ENCODE measurements at places on chromosomes 5 and 9.

- DNase-seq: no peak
These were observed 114.4 kb downstream of the PCSK1 start for GRCh38 chr5:96318569-96319110.

DNA sequence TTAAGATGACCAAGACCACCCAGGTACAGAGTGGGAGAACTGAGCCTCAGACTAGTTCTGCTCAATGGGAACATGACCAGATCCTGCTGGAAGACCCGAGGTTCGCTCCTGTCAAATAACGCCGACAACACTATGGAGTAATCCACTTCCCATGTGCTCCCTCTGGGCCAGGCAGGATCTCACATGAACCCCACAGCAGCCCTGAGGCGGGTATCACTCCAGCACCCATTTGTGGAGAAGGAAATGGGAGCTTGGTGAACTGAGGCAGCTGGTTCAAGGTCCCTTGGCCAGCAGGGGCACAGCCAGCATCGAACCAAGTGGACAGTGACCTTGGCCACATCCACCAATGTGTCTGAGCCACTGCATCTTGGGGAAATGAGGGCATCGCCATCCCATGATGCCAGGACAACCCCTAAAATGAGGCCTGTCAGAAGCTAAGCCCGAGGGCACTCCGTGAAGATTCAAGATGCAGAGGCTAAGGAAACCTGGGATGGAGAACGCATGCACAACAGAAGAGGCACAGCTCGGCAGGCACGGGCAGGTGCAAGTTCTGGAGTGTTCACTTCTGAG lies 8.5 kb downstream of the ANKS6 start:
- DNase-seq: no peak

- no peak for DNase-seq
These were observed 10.0 kb upstream of the FGF18 start for GRCh38 chr5:171409164-171410136.

DNA sequence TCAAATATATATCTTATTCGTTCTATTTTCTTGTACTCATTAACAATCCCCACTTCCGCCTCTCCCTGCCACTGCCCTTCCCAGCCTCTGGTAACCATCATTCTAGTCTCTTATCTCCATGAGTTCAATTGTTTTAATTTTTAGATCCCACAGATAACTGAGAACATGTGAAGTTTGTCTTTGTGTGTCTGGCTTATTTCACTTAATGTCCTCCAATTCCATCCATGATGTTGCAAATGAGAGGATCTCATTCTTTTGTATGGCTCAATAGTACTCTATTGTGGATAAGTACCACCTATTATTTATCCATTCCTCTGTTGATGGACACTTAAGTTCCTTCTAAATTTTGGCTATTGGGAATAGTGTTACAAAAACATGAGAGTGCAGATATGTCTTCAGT lies 17.2 kb upstream of the CMYA5 start:
- no peak for DNase-seq

DNA sequence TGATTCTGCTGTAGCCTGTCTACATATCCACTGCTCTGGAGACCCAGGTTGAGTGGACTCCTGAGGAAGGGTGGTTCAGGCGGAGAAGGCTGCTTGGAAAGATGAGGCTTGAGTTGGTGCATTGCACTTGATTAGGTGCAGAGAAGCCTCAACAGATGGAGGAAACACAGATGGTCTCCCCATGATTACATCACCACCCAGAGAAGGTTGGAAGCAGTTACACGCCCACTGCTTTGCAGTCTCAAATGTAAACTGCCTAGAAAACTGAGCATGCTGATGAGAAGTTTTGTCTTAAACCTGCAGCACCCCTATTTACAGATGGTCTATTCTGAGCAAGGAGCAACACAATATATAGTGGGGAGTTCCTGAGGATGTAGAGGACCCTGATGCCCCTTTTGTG lies 266.6 kb downstream of the PIK3R1 start:
- DNase-seq: no peak
